ENCODE measurements at places on chromosomes 7 and 10. TPM values are rescaled to one million over a fixed set of nuclear protein-coding genes. Genes with fewer than 3 reads are reported as not detected.

The GPRIN2 gene
- total RNA-seq = 0.10 TPM

The GRID1 gene
- total RNA-seq = not detected

The TMEM176B gene
- total RNA-seq = not detected

The ABCB4 gene
- total RNA-seq = 4.6 TPM

The ACBD7 gene
- total RNA-seq = 5.8 TPM
